GM10248 (cell line): ENCODE measurements at places on chromosomes 1 and 21.

DNA sequence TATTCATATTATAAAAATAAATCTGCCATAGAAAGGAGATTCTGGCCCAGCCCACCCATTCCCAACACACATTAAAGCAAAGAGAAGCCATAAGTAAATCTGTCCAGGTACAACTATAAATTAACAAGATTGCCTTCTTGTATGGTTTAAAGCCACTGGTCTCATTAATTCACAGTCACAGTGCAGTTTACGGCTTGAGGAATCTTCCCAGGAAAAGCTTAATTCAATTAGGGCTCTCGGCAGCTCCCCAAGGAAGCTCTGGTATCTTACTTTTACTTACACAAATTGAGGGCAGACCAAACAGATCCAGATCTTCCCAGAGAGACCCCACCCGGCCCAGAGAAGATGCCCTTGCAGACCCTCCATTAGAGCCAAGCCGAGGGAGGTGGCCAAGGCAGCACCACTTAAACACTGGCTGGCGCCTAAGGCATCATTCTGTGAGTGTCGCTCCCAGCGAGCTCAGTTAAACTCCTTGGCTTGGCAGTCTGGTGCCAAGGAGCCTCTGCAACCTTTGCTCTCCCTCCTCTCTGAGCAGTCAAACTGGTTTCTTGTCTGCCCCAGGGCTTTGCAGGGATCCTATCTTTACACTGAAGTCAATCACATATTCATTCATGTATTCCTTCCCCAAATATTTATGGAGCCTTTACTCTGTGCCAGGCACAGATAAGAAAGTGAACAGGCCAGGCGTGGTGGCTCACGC, 10.7 kb downstream of the SLC9A1 start:
- DNase-seq: no peak

DNA sequence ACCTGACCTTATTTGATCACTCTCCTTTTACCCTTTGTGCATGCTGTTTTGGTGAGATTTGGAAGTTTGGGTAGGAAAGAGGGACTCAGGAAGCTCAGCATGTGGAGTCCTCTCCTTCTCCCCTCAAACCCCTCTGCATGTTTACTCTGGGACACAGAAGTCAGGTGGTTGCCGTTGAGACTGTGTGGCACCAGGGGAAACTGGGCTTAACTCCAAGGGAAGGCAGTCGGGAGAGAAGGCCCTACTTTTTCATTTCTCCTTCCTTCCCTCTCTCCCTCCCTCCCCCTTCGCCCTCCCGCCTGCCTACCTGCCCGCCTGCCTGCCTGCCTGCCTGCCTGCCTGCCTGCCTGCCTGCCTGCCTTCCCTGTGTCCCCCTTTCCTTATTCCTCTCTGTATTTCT, 34.8 kb upstream of the TTC22 start:
- DNase-seq: no peak

GRCh38 chr1:92327794-92328193, 28.9 kb downstream of the RPAP2 start:
- DNase-seq: no peak

DNA sequence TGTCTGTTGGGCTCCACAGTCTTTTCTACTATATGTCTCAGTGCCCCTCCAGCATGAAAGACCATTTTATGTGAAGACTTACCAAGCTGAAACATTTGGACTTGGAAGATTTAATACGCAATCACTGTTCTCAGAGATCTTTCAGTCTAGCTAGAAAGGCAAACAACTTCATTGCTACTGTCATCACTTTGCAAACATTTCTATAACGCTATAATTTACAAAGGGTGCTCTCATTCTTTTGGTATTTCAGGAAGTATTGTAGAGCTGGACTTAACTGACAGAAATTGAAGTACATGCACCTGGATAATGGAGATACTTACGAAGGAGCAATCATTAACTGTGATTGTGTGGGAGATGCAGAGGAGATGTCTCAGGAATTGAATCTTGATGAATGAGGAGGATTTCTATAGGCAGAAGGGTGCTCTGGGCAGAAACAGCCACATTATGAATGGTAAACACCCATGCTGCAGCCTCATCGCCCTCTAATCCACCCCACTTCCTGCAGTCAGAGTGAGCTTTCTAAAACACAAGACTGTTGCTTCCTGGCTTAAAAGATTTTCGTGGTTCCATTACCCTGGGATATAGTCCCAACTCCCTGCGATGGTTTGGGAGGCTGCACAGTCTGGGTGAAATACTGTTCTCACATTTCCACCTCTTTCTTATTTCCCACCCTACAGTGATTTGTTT, 75.1 kb upstream of the GNG12 start:
- DNase-seq: no peak

- DNase-seq: no peak
These were observed 14.4 kb downstream of the COLGALT2 start for GRCh38 chr1:184023171-184023570.
